ENCODE measurements at places on chromosomes 4 and X.

- no peak for DNase-seq
Observed at GRCh38 chr4:48262926-48263325, 6.7 kb downstream of the TEC start.

DNA sequence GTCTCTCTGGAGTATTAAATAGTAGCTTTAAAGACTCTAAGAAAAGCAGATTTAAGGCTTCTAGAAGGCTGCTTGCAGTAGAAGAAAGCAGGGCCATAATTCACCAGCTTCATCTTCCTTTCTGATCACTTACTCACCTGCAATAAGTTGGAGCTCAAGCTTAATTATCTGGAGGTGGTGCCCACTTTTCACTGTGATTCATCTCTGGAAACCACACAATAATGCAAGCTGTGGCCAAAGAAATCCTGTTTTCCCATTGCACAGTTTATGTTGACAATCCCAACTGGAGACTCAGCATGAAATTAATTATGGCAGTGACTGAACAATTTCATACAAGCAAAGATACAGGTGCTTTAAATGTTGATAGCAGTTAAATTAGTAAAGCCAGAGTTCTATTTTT, 14.7 kb downstream of the CWH43 start:
- no peak for DNase-seq

DNA sequence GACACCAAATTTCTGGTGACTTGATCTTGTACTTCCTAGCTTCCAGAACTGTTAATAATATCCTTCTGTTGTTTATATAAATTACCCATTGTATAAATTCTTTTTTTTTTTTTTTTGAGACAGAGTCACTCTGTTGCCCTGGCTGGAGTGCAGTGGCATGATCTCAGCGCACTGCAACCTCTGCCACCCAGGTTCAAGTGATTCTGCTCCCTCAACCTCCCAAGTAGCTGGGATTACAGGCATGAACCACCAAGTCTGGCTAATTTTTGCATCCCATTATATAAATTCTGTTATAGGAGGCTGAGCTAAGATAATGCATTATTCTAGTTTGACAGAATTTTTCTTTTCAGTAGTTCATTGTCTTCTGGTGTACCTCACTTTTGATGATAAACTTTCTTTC, 157.0 kb upstream of the DDIT4L start:
- no peak for DNase-seq

DNA sequence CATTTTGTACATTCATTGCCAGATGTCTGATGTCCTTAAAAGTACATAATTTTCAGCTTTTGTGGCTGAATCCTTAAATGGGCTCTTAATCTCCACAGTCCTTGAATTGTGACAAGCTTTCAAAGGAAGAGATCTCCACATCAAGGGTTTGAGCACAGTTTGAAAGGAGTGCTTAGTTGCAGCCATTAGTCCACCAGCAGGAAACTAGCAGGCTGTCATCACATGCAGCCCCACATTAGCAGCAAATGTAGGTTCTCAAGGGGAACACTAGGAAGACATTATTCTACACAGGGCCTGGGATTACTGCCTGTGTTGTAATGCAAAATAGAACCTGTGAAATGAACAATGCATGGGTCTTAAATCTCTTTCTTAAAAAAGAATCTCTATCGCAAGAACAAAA, 173.2 kb downstream of the CBLL2 start:
- no peak for DNase-seq

DNA sequence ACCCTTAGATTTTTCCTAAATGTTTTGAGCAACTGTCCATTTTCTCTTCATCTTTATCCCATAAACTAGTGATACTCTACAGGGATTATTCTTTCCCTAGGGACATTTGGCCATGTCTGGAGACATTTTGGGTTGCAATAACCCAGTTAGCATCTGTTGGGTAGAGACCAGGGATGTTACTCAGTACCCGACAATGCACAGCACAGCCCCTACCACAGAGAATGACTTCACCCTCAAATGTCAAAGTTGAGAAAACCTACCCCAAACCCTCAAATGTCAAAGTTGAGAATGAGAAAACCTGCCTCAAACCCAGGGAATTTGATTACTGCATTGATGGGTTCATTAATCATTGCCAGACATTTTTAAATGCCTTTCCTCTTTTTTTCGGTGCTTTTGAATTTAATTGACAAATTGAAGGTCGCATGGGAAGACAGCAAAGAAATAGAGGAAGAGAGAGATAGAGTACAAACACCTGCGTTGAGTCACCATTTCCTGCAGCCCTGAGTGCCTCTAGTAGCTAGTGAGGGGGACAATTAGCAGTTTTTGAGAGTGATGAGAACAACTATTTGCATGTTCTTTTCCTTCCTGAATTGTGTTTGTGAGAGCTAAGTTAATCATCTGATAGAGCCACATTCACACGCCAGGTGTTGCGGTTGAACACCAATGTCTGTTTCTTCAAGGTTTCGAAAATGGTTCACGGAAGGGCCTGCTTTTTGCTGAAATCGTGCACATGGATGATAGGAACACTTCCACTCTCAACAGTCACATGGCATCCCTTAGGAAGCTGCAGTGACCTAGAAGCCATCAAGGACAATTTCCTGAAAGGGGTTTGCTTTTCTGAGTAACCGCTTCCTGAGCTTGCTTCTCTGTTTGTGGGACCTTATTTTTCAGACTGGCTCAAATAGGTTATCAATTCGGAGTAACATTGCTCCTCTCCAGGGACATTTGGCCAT, 203.9 kb upstream of the VCX3A start:
- DNase-seq = no peak

DNA sequence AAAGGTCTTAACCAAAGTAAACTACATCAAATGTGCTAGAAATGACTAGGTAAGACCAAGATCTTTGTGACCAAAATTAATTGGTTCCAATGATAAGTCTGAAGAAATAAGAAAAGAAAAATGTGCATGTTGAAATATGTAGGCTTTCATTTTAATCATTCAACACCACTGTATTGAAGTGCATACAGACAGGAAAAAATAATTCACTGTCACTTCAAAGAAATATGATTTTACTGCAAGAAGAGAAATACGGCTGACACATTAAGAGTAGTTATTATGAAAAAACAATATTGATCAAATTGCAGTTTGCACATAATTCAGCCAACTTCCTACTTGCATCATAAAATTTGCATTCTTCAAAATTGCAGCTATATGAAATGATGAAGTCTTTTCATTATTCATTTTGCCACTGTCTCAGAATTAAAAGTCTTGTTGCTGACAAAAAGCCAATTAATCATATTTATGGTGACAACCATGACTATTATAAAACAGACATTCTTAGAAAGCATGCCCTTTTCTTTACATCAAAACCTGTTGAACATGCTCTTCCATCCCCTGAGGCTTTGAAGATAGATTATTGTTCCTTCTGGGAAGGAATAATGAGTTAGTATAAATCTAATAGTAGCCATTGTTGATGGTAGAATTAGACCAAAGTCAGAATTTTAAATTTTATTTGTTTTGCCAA, 405.9 kb upstream of the MAD2L1 start:
- no peak for DNase-seq

GRCh38 chrX:44099366-44099765, 126.2 kb upstream of the NDP start:
- DNase-seq = no peak

DNA sequence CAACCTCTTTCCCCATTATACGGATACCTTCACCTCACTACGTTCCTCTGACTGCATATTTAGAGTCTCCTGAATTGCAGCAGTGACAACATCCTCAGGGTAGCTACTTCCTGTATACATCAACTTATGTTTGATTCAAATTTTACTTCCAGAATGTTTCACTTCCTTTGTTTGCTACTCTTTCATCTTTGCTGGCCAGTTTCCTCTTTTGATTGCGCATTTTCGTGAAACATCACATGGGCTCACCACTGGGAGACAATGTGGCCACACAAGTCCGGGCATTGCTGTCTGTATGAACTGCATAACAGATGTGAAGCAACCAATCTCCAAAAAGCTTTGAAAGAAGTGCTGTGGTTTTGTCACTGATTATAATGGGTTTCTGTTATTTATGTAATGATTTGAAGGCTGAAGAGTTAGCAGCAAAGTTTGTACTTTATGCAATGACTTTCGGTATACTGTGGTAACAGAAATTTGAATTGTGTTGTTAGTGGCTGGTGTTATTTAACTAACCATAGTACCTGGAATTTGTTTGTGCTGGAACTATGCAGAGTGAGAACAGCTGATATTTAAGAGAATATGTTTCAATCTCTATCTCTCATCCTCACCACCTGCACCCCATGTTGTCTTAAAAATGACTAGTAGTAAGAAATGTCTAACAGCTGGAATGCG, 7.4 kb downstream of the SNCA start:
- DNase-seq = no peak

DNA sequence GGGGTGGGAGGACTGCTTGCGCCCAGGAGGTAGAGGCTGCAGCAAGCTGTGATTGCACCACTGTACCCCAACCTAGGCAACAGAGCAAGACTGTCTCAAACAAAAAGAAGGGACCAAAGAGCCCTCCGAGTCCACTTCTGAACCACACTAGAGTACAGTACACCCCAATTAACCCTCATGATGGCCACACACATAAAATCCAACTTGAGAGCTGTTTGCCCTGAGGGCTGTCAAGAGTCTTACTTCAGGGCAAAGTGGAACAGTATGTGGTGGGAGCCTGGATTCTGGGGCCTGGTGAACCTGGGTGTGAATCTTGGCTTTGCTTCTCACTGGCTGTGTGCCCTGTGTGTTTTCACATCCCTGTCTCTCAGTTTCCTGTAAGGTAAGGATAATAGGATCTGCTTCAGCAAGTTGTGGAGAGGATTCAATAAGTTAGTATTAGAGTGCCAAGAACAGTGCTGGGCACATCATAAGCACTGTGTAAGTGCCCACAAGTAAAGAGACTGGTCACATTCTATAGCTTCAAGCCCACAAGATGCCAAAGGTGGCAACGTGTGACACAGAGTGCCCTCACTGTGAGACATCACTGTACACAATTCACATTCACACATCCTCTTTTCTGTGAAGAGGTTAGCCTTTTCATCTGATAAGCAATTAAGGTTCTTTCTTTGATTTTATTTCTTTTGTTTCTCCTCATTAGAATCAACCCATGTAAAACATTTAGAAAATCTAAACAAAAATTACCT, 52.1 kb downstream of the LEF1 start:
- DNase-seq = no peak

GRCh38 chrX:48972220-48973164, 848 bp upstream of the KCND1 start:
- peak; percentile 62 for DNase-seq

- peak; percentile 54 for DNase-seq
Observed at GRCh38 chrX:41142130-41142910, 57.1 kb downstream of the USP9X start.

DNA sequence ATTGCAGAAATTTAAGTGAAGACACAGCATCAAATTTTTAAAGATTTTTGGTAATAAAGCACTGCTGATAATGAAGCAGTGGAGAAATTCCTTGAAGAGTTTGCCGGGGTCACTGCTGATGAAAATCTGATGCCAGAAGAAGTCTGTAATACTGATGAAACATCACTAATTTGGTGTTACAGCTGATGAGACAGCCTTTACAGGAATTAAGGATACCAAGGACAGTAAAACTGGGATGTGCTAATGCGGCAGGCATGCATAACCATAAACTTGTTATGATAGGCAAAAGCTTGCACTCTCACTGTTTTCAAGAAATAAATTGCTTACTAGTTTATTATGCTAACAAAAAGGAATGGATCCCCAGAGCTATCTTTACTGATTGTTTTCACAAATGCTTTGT, 52.9 kb upstream of the VEGFC start:
- DNase-seq = no peak

DNA sequence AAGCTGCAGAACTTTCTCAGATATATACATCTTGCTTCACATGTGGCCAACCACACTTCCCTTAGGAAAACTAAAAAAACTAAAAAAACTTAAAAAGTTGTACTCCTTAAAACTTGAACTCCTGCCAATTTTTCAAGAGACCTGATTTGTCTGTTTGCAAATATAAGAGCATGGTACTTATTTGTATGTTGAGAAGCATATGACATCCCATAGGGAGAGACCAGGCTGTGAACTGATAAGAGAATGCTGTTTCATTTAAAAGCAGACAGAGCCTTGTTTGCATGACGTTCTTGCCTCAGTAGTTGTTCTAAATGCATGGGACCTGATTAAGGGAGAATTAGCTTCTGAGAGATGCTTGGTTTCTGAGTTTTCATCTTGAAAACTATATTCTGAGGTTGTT, 169.9 kb downstream of the GPC3 start:
- no peak for DNase-seq

DNA sequence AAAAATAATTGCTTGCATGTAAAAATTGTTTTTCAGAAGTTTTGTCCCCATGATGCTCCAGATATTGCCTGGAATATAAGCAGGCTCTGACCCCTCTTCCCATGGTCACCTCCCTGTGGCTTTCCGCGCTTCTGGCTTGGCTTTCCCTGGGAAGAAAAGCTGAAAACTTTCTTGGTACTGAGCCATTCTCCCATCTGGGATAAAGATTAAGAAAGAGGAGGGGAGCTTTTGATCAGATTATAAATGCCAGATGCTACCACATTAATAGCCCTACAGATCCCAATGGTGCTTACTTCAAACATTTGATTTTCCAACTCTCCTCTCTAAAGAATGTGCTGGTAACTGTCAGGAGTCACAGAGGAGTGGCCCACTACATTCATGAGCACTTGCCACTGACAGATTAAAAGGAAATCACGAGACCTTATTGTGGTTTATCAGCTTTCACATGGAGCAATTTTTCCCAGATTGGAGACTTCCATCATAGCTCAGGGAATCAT, 54.4 kb upstream of the GAB1 start:
- no peak for DNase-seq

DNA sequence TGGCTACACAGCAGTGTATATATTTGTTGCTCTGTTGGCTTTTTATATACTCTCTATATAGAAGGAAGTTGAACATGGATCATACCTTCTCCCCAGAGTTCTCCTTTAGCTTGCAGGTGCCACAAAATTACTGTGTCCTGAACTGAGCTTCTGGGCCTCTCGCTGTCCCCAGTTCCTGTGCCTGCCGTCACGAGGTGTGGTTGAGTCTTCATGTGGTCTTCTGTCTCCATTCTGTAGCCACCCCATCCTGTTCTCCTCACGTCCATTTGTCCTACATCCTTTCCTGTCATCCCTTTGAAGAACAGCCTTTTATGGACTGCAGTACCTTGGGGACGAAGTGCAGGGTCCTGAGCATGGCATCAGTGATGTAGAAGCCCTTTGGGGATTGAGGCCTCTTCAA, 14.5 kb downstream of the TMEM131L start:
- DNase-seq = no peak

DNA sequence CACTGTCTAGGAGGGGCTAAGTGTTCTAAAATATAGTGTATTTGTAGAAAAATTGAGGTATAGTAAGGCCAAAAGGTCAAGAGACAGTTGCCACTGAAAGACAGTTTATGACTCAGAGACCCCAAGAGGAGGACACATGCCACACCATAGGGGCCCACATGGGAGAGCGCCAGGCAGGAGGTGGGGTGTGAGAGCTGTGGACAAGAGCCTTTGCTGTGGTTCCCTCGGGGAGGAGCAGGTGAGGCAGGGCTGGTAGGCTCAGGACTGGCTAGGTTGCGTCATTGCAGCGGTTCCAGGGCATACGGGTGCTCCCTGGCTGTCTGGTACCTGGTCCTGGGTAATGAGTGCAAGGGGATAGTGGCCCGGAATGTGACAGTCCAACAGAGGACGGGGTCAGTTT, 37.6 kb downstream of the CCNQ start:
- DNase-seq = no peak
